Smooth muscle cell of the brain vasculature (primary cell): ENCODE measurements at places on chromosomes 6 and 20.

DNA sequence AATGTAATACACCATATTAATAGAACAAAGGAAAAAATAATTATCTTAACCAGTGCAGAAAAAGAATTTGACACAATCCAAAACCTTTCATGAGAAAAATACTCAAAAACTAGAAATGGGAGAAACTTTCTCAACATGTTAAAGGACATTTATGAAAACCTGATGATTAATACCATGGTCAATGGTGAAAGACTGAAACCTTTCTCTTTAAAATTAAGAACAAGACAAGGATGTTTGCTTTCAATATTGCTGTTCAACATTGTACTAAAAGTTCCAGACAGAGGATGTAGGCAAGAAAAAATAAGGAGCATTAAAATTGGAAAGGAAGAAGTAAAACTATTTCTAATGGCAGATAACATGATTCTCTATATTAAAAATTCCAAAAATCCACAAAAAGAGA, 981.3 kb upstream of the FLRT3 start:
- DNase-seq: no peak

DNA sequence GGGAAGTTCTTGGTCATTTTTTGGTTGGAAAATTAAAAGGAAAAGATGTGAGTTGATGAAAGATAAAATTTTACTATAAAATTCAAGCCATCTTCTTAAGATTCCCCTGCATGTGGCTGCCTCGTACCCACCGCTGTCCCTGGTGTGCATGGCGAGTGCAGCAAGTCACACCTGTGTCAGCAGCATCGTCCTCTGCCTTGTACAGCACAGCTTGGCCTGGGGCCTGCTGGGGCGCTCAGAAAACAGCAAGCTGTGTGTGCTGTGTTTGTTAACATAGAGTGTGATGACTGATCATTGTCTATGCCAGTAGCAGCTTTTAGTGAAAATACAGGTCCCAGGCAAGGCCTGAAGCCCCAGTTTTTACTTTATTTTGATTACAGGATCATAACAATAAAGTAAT, 56.7 kb downstream of the FAM120B start:
- no peak for DNase-seq

DNA sequence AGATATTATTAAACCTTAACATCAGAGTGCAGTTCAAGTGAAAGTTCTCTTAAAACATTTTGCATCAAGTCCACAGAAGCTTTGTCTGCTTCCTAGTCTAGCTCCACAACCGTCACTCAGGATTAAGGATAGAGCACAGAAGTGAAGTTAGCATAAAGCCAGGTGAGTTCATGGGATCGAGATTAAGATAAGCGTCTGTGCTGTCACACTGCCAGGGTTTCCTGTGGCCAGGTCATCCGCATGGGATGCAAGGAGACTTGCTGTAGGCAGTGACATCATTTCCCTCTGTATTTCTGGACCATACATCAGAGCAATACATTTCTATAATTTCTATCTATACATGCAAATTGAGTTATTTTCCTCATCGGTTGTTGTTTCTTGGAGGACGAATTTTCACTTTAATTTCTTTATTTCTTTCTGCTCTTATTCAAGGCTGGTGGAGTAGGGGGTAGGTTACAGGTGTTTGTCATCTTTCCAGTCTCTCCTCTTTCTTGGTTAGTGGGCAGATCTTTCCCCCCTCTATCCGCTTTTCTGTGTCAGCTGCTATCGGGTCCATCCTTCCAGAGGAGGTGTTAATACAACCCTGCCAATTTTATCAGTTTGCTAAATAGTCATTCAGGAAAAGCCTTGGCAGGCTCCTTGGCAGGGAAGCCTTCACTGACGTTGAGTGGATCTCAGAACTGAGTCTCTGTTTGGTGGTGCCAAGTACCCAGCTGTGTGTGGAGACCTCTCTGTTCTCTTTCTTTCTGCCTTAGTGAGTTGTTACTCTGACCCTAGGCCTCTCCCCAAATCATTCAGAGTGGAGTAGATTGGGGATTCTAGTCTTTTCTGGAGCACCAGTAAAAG, 307.6 kb upstream of the MAP3K7 start:
- DNase-seq: no peak

DNA sequence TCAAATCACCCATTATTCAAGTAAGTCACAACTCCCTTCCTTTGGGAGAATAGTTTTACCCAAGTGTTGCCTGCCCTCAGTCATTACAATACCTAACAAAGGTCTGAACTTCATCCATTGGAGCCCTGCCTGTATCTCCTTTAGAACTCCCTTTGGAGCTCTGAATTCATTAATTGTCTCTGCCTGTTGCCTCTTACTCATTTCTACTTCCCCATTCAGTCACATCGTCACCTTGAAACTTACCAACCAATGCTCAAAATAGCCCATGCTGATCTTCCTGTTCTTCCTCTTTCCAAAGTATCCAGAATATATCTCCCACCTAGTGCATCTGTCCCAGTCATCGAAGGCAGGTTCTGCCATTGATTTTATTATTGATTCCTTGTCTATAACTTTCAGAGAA, 120.7 kb upstream of the ADGRF1 start:
- DNase-seq: no peak

- no peak for DNase-seq
These were observed 93.4 kb upstream of the MPC1 start for GRCh38 chr6:166476061-166476591.

DNA sequence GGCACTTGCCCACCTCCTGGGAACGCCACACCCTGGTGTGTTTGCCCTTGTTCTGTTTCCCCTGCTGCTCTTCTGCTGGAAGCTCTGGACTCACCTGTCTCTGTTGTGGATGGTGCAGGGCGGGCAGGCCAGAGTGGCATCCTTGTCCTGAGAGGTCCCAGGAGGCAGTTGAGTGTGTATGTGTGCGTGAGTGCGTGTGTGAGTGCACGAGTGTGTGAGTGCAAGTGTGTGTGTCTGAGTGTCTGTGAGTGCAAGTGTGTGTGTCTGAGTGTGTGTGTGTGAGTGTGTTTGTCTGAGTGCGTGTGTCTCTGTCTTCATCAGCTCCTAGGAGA, 12.2 kb downstream of the IGF2R start:
- DNase-seq: no peak

- DNase-seq: no peak
These were observed 5.1 kb downstream of the BEND3 start for GRCh38 chr6:107110200-107110599.

- no peak for DNase-seq
These were observed 66.4 kb downstream of the UTRN start for GRCh38 chr6:144351379-144352127.

DNA sequence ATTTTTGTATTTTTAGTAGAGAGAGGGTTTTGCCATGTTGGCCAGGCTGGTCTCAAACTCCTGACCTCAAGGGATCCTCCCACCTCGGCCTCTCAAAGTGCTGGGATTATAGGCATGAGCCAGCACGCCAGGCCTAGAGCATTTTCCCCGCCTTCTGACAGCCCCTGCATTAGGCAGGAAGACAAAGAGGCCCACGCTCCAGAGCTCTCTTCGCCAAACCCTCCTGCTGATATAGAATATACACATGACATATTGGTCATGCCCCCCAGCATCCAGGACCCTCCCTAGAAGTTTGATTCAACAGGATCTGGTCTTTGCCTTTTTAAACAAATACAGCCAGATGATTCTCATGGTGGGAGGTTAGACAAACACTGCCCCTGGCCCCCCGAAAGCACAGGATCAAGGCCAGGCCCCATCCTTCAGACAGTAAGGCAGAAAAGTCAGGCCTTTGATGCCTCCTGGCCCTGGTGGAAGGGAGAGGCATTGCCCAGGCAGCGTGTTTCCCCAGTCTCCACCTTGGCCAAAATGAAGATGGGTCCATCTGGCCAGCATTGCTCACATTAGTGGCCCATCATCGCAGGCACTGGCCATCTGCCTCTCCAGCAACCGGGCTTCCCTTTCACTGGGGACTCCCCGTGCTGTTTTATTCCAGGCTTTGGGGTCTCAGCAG, 4.4 kb downstream of the SULF2 start:
- DNase-seq: no peak

DNA sequence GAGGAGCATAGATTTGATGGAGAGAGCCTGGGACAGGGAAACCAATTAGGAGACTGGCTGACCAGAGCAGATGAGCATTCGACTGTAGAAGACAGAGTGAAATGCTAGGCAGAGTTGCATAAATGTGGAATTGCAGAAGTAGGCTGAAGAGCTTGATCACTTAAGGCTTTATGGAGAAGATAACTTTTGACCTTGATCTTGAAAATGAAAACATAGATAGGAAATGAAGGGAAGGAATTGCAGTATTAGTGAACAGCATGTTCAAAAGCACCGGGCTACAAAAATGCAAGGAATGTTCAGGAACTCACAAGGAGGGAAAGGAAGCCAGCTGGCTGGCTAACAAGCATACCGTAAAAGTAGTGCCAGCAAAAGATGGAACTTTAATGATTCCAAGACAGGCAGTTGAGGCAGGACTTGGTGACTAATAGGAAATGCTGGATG, 20.5 kb upstream of the LTV1 start:
- DNase-seq: no peak

GRCh38 chr20:36113566-36114250, 40.8 kb upstream of the EPB41L1 start:
- no peak for DNase-seq

GRCh38 chr20:46222521-46223007, 85.7 kb downstream of the CDH22 start:
- DNase-seq: no peak

- no peak for DNase-seq
These were observed 112.0 kb upstream of the CARMIL1 start for GRCh38 chr6:25166955-25167748.

DNA sequence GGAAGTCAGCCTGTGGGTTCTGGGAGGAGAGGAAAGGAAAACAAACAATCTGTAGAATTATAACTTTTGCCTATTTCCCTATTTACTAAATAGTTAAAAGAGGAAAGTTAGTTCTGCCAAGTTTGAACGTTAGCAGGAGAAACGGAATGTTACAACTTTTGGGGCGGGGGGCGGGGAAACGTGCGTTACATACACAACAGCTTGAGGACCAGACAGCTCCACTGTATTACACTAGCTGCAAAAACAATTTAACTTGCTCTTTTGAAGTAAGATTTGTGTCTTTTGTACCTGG, 498 bp upstream of the PRDM1 start:
- DNase-seq: no peak

GRCh38 chr6:12704946-12705345, 11.6 kb upstream of the PHACTR1 start:
- DNase-seq: no peak

- no peak for DNase-seq
These were observed 41.2 kb downstream of the PLCG1 start for GRCh38 chr20:41178495-41178894.

- DNase-seq: no peak
These were observed 38.9 kb downstream of the TP53INP2 start for GRCh38 chr20:34743039-34743438.

DNA sequence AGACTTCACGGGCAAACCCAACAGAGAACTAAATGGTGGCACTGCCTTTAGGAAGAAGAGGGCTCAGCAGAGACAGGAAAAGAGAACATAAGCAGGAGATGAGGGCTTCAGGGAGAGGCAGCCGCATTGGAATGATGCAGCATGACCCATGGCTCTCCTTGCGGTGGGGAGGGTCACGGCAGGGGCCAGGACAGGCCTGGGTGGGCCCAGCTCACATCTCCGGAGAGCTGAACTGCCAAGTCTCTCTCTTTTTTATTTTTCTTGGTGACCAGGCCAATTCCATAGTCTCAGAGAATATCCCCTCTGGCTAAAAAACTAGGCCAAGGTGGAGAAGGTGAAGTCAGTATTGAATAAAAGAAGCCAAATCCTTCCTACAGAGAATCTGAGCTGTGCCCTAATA, 77.5 kb upstream of the TRAF3IP2 start:
- no peak for DNase-seq

- DNase-seq: no peak
These were observed 23.8 kb downstream of the PYGB start for GRCh38 chr20:25271486-25272222.

- DNase-seq: no peak
These were observed 338.6 kb downstream of the COL12A1 start for GRCh38 chr6:74867291-74867690.

DNA sequence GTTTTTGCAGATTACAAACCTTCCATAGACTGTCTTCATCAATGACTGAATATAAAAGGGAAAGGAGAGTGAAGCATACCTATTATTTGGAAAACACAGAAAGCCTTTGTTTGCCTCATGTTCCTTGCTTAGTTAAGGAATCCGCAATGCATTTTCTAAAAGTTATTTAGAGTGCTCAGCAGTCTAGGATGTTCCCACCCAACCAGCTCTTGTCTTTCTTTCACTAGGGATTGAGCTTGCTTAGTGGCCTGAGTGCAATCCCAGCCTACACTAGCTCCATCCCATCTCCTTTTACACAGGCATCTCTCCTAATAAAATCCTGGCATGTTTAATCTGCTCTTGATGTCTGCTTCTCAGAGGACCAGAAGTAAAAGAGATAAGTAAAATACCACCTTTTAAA, 850.5 kb upstream of the GJE1 start:
- DNase-seq: no peak

DNA sequence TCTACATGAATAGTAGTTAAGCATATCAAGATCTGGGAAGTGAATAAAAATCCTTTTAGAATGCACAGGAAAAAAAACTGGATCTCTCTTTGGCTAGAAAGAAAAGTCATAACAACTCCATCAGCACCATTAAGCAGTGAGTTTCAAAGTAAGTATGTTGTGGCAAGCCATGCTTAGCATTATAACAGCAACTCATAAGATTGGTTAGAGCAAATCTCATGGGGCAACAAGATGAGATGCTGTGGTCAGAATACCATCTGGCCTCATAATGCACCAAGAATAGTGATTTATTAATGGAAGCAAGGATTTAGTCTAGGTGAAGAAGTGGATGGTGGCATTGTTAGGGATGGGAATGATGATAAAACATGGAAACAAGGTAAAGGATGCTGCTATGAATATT, 159.4 kb downstream of the PHF3 start:
- DNase-seq: no peak

- no peak for DNase-seq
These were observed 2.3 kb upstream of the PRIM2 start for GRCh38 chr6:57315111-57315510.

DNA sequence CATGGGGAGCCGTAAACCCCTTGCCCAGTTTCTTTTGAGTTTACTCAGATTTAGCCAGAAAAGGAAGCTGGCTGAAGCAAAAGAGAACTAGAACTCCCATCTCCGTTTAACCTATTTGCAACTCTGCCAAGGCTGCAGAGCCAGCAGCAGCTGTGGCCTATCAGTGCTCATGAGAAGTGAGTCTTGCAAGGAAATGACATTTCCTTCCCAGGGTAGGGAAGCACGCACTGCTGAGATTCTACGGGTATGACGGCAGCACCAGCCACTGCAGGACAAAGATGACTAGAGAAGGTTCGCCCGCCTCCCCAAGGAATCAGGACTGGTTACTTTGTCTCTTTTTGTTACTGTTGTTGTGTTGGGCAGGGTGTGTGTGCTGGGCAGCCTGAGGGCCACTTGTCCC, 47.6 kb downstream of the PPP1R3G start:
- DNase-seq: no peak

- DNase-seq: no peak
These were observed 333.9 kb downstream of the FARS2 start for GRCh38 chr6:5595184-5595583.
